ENCODE measurements at places on chromosomes 12 and 14. TPM values are rescaled to one million over a fixed set of nuclear protein-coding genes. Genes with fewer than 3 reads are reported as not detected.

Gene KIF5A
- 0.35 TPM for total RNA-seq

Gene NEMP1
- 11.7 TPM for total RNA-seq

Gene AJUBA
- 63.2 TPM for total RNA-seq

Gene APOLD1
- total RNA-seq, result 24.1 TPM
